Epithelial cell of alveolus of lung (primary cell): ENCODE measurements at places on chromosomes 2 and 18. TPM values are rescaled to one million over a fixed set of nuclear protein-coding genes. Genes with fewer than 3 reads are reported as not detected.

The ALK gene
- not detected in 2 replicates for total RNA-seq

The RAB6C gene
- under 0.01 TPM in 1 of 2 replicates, not detected in the other for total RNA-seq

The MYL1 gene
- total RNA-seq: 6.1 TPM in 1 of 2 replicates, not detected in the other

The ASB18 gene
- not detected in 2 replicates for total RNA-seq
